ENCODE measurements at places on chromosomes 12 and 14.

DNA sequence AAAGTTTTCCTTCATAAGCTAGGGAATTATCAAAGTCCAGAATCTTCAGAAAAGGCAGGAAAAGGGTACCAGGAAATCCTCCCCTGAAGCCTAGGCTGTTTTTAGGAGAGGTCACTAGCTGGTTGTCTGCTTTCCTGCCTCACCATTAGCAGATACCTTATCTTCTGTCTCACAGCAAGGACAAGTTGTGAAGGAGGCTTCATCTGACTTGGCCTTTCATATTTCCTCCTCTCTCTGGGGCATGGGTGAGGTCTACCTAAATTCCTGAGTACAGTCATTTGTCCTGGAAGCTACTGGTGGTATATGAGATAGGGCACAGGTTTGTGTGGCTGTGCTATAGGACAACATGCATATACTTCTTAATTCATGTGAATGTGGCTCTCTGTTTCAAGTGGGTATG lies 2.3 kb downstream of the FOXJ2 start:
- no peak for DNase-seq

DNA sequence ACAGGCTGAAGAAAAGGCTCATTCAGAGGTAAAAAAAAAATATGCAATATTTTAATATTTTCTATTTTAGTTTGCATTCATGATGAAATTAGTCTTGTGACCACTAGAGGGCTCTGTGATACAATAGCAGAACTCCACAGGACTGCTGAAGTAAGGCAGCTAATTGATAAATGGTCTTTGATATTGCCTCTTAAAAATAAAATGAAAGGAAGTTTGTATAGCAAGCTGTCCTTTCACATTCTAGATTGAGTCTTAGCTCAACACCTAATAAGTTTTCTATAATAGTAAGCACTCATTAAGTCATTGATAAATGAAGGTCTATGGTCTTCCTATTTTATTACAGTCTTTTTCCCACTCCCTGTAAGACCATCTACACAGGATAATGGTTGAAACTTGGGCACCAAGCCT lies 315.7 kb downstream of the NAV3 start:
- no peak for DNase-seq

- DNase-seq: no peak
These were observed 87.8 kb downstream of the RIC8B start for GRCh38 chr12:106861984-106862916.

DNA sequence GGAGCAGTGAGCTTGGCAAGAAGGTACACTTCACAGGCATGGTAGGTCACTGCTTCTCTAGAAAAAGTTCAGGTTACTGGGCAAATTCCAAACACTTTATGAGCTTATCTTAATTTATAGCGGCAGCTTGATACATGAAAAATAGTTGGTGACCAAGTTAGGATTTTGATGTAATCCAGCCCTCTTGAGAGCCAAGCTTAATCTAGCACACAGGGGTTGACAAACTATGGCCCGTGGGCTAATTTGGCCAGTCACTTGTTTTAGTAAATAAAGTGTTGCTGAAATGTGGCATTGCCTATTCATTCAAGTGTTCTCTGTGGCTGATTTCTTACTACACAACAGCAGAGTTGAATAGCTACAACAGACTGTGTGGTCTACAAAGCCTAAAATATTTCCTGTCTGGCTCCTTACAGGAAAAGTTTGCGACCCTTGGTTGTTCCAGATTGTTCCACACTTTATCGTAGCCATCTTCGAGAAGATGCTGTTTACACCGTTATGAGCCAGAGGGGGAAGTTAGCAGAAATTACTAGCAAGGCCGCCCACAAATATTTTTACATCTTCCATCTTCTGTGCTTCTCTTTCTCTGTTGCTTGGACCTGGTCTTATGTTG lies 120.9 kb downstream of the DAAM1 start:
- no peak for DNase-seq

DNA sequence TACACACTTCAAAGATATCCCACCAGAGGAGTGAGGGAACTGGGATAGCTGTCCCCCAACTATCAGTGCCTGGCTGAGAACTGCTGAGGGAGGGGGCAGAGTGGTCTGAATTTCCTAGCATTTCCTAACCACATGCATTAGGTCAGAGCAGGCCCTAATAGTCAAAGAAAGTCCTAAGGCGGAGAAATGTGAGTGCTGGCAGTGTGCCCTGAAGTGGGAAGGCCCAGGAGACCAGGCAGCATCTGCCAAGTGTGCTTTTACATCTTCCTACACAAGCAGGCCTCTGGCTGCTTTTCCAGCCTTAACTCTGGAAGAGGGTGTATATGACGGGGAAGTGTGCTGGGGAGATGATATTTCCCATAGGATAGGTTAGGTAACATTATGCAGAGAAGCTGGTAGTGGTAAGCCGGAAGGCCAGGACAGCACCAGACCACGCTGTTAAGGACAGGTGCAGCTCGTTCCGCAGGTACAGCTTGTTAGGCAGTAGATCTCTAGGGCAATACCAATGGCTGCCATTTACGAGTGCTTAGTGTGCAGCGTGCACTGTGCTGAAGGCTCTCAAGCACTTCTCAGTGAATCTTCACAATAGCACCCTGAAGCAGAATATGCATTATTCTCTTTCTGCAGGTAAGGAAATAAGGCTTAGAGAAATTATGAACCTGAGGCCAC lies 9.1 kb upstream of the CCDC198 start:
- no peak for DNase-seq

All from activated T-cell treated with anti-CD3 and anti-CD28 coated beads, Interleukin-2, amount 50 U/mL, for 72 hours (primary cell).